Activated T-helper 1 cell treated with Interleukin-2 at 50 U/mL for 16 hours (primary cell): ENCODE measurements at places on chromosomes 7 and 10.

DNA sequence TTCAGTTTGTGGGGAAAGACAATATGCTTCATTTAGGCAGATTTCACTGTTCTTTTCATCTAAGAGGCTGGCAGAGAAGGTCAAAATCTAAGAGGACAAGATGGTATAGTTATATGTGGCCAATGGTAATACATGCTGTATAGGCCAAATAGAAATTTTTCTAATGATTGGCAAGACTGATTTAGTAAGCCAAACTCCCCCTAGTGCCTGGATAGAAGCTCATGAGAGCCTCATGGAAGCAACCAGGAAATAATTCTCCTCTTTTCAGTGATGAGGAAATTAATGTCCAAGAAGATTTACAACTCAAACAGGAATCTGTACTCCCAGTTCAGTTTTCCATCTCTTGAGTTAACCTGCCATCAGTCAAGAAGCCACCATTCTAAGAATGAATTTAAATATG lies 253.6 kb upstream of the PHF14 start:
- no peak for DNase-seq

DNA sequence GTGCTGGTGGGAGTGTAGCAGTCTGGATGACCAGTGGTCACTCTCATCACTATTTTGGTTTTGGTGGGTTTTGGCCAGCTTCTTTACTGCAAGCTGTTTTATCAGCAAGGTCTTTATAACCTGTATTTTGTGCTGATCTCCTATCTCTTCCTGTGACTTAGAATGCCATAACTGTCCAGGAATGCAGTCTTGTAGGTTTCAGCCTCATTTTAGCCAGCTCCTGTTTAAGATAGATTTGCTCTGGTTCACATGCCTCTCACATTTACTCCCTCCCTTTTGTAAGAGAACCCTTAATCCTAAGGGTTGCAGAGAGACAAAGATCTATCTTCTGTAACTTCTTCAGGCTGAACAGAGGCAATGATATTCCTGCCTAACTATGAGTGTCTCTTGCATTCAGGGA lies 51.2 kb upstream of the INHBA start:
- DNase-seq: no peak

DNA sequence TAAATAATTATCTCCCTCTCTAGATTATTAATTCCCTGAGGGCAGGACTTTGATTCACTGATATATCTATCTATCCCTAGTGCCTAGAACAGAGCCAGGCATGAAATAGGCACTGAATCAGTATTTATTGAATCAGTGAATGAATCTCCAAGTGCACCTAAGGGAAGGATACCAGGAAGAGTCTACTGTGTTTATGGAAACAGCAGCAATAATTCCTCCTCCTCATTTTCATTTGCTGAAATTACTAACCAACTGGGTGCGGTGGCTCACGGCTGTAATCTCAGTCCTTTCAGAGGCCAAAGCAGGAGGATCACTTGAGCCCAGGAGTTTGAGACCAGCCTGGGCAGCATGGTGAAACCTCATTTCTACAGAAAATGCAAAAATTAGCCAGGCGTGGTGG lies 161.2 kb downstream of the TCF7L2 start:
- no peak for DNase-seq

- DNase-seq: no peak
These were observed at the start of gene HK1 for GRCh38 chr10:69278446-69278963. Gene HK1, plus strand, starts transcription at chr10:69278496.

- DNase-seq: no peak
These were observed 275.3 kb downstream of the NRG3 start for GRCh38 chr10:82150123-82150900.

DNA sequence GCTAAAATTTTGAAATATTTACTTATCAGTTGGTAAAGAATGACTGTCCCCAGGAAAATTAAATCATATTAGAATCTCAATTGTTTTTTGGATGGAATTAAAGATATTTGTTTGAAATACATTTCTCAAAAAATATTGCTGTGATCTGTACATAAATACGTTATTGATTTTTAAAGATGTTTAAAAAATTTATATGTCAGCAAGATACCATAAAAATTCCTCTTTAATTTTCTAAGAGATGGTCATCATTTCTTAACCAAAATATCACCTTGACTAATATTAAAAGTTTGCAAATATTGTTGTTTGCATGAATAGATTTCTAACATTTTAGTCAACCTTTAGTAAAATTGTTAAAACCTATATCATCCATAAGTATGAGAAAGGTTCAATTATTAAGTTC lies 147.4 kb upstream of the WNT16 start:
- no peak for DNase-seq
